Lung microvascular endothelial cell (primary cell): ENCODE measurements at places on chromosomes 1 and 21.

- no peak for DNase-seq
These were observed 20.9 kb downstream of the PDXK start for GRCh38 chr21:43739621-43740435.

GRCh38 chr1:176843352-176844297, 320.9 kb downstream of the ASTN1 start:
- DNase-seq: peak; percentile 58

DNA sequence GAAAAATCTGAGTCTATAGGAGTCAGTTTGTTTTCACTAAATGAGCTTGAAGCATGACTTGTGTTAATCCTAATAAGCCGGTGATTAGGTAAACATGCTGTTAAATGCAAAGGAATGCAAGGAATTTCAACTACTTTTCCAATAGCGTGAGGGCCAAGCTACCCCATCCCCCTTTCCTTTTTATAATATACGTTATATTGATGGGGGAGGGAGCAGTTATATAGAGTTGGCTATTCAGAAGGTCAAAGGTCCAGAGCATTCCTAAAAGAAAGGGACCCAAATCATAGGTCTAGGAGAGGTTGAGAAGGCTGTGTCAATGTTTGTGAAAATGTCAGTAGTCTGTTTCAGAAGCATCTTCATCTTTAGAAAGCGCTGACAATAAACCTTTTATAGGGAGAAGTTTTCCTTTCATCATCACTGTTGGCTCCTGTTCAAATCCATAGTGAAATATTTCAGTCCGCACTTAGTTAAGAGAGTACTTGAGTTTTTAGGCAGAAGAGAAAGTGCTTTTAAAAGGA, 3.8 kb downstream of the CCN1 start:
- DNase-seq: peak; percentile 93

DNA sequence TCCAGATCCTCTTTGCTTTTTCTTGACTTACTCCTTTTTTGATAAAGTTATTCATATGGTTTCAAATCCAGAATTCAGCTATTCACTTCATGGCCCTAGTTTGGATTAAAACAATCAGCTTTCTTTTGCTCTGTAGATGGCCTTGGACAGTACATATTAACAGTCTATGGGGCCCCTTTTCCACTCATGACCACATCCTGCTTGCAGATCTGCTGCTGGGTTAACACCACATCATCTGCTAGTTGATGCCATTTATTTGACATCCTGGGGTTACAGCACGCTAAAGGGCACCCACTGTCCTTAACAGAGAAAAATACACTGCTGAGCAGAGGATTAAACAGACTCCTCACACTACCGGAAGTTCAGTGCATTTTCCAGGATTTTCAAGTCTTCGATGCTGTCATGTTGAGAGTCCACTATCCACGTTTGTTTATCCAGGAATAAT, 941 bp upstream of the IFI16 start:
- no peak for DNase-seq

GRCh38 chr1:96049759-96050409, 671.7 kb upstream of the PTBP2 start:
- peak; percentile 9 for DNase-seq

GRCh38 chr1:165666152-165666825, 32.1 kb downstream of the ALDH9A1 start:
- DNase-seq: no peak

DNA sequence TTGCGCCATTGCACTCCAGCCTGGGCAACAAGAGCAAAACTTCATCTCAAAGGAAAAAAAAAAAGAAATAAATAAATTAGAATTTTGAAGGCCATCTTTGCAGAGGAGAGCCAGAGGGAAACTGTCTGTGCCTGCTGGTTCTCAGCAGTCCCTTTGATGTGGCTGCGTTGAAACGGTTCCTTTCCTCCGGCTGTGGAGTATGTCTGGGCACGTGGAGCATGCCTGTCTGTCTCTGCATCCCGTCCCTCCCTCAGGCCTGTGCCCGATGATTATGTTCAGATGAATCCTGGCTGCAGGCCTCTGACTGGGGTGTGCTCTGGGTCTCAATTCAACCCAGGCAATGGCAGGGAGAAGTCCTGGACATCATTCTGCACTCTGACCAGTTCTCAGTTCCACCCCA, 33.4 kb downstream of the KIAA1614 start:
- no peak for DNase-seq

DNA sequence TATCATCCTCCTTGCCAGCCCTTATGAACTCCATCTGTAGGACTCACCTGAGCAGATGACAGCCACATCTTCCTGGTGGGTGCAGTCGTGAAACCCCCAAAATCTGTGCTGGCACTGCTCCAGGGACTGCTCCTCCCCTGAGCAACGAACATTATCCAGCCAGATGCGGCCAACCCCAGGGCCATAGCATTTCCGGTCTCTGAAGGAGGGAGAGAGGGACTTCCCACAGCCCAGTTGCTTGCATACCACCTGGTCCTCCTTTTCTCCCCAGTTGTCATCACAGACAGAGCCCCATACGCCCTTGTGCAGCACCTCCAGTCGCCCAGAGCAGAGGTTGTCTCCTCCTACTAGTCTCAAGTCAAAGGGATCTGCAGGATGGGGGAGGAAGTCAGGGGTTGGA, 8.5 kb downstream of the CD5L start:
- DNase-seq: no peak

DNA sequence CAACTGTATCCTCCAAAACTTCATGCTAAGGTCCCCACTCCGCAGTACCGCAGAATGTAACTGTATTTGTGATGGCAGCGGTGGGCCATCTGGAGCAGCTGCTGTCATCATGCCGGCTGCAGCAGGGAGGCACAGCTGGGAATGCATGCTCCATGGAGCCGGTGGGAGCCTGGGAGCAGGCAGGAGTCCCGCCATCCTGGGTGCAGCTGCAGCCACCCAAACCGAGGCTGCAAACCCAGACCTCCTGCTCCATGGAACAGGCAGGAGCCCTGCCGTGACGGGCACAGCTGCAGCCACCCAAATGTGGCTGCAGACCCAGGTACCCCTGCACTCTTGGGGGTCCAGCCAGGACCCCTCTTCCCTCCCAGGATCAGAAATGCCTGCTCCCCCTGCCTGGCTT, 80.3 kb downstream of the SCMH1 start:
- DNase-seq: no peak

DNA sequence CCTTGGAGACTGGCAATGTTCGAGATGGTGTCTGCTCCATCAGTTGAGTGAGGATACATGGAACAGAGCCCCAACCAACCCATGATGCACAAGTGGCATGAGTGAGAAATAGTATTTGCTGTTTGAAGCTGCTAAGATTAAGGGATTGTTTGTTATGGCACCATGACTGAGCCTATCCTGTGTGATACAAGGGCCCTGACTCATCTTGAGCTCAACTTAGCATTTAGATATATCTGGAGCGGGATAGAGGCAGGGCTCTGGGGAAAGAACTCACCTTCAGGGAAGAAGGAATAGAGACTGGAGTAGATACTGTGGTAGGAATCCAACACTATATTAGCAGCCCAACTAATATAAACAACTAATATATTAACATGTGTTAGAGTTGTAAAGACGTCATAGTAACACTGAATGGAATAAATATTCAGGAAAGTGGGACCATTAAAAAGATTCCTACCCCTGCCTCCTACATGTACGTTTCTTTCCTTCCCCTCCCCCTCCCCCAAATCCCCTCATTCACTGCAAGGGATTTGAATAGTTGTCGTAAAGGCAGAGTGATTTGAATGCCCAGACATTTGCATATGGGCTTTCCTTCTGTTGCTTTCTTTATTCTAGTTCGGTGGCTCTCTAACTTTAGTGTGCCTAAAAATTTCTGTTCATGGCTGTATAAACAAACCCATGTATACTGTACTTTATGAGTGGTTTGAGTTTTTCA, 106.6 kb upstream of the POU3F1 start:
- DNase-seq: no peak

- no peak for DNase-seq
These were observed 176.8 kb downstream of the SLC45A1 start for GRCh38 chr1:8494681-8495080.

DNA sequence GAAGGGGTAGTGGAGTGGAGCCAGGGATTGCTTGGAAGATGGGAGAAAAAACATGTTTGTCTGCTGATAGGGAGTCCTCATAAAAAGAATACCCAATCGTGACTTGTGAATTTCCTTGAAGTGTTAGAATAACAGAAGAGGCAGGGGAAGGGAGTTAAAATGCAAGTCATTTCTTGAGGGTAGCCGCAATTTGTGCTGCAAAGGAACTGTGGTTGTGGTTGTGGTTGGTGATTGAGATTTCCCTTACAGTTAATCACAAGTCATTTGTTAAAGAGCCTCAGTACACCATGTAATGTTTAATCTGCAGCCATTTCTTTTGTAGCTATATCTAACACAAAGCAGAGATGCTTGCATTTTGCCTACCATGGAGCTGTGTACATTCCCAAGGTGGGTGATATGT, 38.5 kb upstream of the EGLN1 start:
- no peak for DNase-seq

- no peak for DNase-seq
These were observed 89.9 kb upstream of the LBR start for GRCh38 chr1:225517697-225518096.

- peak; percentile 99 for DNase-seq
These were observed 21.6 kb upstream of the BCL10 start for GRCh38 chr1:85297855-85298629.

GRCh38 chr1:165696625-165697100, 1.7 kb downstream of the ALDH9A1 start:
- DNase-seq: no peak

GRCh38 chr21:35201799-35202198, 152.7 kb upstream of the RUNX1 start:
- DNase-seq: no peak

DNA sequence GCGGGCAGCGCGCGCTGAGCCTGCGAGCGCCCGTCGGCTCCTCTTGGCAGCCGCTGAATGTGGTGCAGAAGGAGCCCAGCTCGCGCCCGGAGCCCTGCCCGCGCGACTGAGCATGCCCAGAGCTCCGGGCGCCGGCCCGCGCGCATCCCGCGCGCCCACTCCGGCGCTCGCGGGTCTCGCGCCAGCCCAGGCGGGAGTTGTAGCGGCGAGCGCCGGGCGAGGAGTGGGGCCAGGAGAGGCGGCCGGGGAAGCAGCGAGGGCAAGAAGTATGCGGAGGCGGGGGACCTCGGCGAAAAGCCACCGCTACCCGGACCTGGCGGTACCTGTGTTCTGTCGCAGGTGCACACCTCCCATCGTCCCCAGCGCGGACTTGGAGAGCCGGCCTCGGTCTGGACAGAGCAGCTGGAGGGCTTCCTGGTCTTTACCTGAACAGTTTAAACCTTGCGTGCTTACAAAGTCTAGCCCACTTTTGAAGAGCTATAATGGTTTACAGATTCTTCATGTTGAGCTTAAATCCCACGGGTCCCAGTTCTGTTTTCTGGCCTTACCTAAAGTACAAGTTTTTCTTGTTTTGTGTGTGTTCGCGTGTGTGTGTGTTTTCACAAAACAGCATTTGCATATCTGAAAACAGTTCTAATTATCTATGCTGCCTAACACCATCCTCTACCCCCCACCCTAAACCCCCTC, at the start of gene DDAH1:
Gene DDAH1, minus strand, starts transcription at position 61 of the 687 bp plus-strand sequence. CDS start 114 bp downstream, outside the sequence.
- DNase-seq: peak; percentile 75

DNA sequence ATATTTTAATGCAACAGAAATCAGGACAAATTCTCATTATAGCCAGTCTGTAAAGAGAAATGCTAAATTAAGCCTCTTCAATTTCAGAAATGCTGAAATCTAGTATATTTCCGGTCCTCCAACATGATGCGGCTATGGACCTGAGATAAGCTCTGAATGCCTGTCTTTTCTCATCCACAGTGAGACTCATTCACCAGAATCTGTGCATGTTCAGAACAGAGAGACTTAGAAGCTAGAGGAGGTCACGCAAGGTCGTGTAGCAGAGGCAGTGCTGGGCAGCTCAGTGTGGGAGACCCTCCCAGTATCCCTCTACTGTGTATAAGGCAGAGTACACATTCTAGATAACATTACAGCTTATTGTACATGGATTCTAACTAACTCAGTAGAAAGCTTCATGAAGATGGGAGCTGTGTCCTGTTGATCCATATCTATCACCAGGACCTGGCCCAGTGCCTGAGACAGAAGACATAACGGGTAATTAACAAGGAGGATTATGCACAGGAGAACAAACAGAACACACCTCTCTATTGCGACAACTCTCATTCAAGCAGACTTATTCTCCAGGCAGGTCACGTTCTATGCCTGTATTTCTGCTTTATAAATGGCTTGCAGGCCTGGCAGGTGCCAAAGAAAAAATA, 97.0 kb upstream of the COA6 start:
- DNase-seq: no peak
